ENCODE measurements at places on chromosomes 3 and 15. TPM values are rescaled to one million over a fixed set of nuclear protein-coding genes. Genes with fewer than 3 reads are reported as not detected.

Gene CYP11A1
- total RNA-seq, result 0.81 TPM

Gene MYZAP
- 0.83 TPM for total RNA-seq

Gene SERINC4
- total RNA-seq, result not detected

Gene SHF
- 3.5 TPM for total RNA-seq

Gene KLF13
- 40.1 TPM for total RNA-seq

Gene MESP1
- total RNA-seq, result 1.2 TPM

Gene GALNT15
- total RNA-seq, result 31.0 TPM

Gene GPR156
- total RNA-seq, result 0.39 TPM

Gene CCR2
- not detected for total RNA-seq
